ENCODE measurements at places on chromosomes 1 and 21.

- DNase-seq, result no peak
Observed at GRCh38 chr1:51189421-51190073, 46.5 kb upstream of the RNF11 start.

GRCh38 chr1:58844176-58844575 is 60.3 kb upstream of the JUN start:
- no peak for DNase-seq

DNA sequence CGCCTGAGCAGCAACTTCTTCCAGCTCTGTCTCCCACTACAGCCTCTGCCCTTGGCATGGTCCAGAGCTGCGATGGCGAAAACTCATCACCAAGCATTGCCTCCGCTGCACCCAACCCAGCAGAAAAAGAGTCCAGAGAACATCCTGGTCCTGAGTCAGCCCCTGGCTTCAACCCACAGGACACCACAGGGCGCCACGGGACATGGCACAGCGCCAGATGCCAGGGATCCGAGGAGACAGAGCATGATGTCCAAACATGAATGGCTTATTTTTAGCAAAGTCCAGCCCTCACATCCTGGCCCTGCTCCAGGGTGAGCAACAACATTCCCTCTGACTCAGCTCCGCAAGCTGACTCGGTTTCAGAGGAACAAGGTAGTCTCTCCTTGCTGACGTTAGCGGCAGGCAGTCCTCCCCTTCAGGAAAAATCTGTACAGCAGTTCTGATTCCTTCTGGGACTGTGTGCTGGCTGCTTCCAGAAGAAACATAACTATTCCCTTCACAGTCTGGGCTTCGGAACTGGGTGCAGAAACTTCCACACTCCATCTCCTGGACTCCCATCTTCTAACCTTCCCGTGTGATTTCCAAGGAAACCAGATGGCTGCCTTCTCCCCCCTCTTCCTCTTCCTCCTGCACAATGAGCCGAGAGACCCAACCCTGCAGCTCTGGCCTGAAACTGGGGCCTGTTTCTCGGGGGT is 131.3 kb downstream of the TOMM20 start:
- no peak for DNase-seq

DNA sequence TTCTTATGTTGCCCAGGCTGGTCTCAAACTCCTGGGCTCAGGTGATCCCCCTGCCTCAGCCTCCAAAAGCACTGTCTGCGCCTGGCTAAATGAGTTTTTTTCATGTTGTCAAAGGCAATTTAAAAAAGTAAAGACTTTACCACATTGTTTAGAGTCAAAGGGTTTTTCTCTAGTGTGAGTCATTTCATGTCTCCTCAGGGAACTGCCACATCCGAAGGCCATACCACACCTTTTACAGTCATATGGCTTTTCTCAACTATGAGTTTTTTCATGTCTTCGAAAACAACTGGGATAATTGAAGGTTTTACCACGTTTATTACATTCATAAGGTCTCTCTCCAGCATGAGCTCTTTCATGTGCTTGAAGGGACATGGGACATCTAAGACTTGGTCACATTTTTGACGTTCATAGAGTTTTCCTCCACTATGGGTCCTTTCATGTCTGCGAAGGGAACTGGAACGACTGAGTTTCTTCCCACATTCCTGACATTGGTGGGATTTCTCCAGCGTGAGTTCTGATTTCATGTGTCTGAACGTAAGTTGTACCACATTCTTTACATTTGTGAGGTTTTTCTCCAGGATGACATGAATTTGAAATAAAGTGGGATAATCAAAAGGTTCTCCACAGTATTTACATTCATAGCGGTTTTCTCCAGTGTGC is 65.6 kb downstream of the UCHL5 start:
- DNase-seq, result no peak

DNA sequence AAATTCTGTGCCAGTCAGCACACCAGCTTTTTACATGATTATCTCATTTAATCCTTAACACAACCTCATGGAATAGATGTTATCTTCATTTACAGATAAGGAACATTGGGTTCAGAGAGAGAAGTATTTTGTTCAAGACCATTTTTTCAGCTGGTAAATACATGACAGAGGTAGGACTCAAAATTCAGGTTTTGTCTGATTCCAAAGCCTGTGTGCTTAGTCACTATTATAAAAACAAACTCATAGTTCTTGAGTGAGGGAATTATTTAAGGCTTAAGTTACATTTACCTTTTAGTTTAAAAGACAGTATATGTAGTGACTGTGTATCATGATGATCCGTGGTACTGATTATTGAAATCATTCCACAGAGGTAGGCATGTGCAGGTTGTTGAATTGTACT is 125.2 kb downstream of the MAGI3 start:
- no peak for DNase-seq

DNA sequence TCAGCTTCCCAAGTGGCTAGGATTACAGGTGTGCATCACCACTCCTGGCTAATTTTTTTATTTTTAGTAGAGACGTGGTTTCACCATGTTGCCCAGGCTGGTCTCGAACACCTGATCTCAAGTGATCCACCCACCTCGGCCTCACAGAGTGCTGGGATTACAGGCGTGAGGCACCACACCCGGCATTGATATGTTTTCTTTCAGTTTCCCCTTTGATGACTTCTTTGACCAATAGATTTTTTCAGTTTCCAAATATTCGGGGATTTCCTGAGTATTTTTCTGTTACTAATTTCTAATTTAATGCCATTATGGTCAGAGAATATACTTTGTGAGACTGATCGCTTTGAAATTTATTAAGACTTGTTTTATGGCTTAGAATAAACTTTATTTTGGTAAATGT is 406.1 kb downstream of the RYR2 start:
- no peak for DNase-seq

- no peak for DNase-seq
Observed at GRCh38 chr1:96808191-96808590, 86.6 kb downstream of the PTBP2 start.

- DNase-seq, result no peak
Observed at GRCh38 chr1:22376546-22376945, 75.1 kb upstream of the ZBTB40 start.

DNA sequence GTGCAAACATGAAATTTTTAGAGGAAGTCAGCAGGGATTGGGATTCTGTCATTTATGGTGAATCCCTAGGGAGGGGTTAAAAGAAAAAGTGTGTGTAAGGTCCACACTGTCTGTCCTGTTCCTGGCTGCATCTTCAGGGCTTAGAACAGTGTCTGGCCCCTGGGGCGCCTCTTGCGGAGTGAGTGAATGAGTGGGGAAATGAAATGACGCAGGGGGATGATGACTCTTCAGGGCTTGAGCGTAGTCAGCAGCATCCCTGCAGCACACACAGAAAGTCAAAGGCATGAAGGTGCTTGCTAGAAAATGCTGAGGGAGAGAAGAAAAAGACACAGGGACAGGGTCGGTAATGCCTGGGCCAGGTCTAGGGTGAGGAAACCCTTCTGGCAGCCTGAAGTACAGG is 57.8 kb downstream of the PGBD5 start:
- no peak for DNase-seq

- no peak for DNase-seq
Observed at GRCh38 chr1:201884425-201884824, 4.3 kb upstream of the SHISA4 start.

GRCh38 chr1:29260531-29260930 is 24.2 kb downstream of the PTPRU start:
- no peak for DNase-seq

Measured in activated T-cell treated with anti-CD3 and anti-CD28 coated beads, Interleukin-2, amount 50 U/mL, for 1 hour (primary cell).